Lower lobe of right lung (tissue), 2 donors: ENCODE measurements at places on chromosomes 1 and 21. TPM values are rescaled to one million over a fixed set of nuclear protein-coding genes. Genes with fewer than 3 reads are reported as not detected.

Gene TCHH
- 0.15 TPM for total RNA-seq

Gene HJV
- total RNA-seq: not detected

Gene VANGL2
- total RNA-seq: 7.5 TPM

Gene PCSK9
- 25.7 TPM for total RNA-seq

Gene ATAD3C
- total RNA-seq: 7.8 TPM

Gene RGSL1
- total RNA-seq: not detected

Gene CFAP141
- total RNA-seq: 2.8 TPM

Gene TDRD5
- 0.15 TPM for total RNA-seq

Gene C8A
- total RNA-seq: not detected

GRCh38 chr1:224402472-224403036, 32.0 kb downstream of the WDR26 start:
- no peak overlapping the region for H3K4me3 ChIP-seq
- H3K4me1 ChIP-seq: peaks cover 3% of the 10 kb centered on the region
- no peaks in the 10 kb centered on the region for H3K27me3 ChIP-seq
- no peak for DNase-seq
- H3K36me3 ChIP-seq: peaks cover 97% of the 10 kb centered on the region

DNA sequence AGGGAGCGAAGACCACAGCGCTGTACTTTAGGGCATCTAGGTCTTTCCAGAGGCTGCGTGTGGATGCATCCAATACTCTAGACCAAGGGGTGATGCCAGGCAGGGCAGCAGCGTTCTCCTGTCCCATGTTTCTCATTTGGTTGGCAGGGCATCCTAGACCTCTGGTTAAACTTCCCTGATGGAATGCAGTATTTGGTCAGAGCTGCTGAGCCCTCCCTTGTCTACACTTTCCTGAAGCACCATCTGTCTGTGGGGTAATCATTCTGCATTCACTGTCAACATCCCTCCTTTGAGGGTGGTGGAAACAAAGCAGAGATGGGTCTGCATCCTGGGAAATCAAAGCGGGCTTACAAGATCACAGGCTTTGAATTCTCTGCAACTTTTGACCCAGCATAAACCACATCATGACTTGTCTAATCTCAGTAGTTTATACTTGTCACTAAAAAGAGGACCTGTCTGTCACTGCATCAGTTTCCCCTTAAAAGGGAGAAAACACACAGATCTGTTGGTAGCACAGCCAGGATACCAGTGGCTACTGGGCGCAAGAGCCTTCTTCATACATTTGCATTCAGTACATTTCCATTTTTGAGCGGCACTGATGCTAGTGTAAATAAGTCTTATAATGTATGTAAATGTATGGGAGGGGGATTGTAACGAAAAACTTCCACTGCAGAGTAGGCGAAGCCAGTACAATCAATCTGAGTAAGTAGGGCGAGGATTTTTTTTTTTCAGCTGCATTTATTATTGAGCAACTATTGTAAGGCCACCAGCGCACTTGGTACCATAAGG, 106.3 kb downstream of the GALNT2 start:
- H3K27ac ChIP-seq: no peak overlapping the region
- peaks cover 4% of the 10 kb centered on the region for H3K36me3 ChIP-seq
- H3K4me1 ChIP-seq: peaks cover 22% of the 10 kb centered on the region
- H3K27me3 ChIP-seq: no peaks in the 10 kb centered on the region
- no peak for DNase-seq

DNA sequence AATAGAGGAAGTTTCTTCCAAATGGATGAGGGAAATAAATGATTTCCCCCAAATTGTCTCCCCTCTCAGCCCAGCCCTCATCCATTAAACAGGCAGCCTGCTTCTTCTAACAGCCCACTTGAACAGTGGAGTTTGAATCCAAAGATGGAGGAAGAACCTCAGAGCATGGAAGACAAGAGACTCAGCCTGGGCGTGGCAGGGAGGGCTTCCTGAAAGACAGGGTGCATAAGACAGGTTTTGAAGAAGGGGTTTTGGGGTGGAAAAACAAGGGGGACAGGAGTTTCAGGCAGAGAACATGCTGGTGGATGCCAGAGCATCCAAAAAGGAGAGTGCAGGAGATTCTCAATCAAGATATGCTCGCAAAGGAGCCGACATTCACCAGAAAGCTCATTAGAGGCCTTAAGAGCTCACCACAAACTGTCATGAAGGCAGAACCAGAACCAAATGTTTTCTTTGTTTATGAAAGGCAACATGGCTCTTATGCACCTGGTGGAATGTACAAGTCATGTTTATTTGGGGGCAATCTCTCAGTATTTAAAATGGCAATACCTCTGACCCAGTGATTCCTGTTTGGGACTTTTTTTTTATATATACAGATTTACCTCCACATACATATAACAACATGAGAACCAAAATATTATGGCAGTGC, 26.5 kb upstream of the TSPEAR start:
- no peak overlapping the region for H3K27ac ChIP-seq
- no peak overlapping the region for H3K4me3 ChIP-seq
- no peaks in the 10 kb centered on the region for H3K27me3 ChIP-seq
- no peaks in the 10 kb centered on the region for H3K4me1 ChIP-seq

GRCh38 chr1:41690331-41690730, 205.8 kb upstream of the EDN2 start:
- no peaks in the 10 kb centered on the region for H3K27me3 ChIP-seq
- no peak for DNase-seq
- H3K27ac ChIP-seq: no peak overlapping the region
- H3K36me3 ChIP-seq: no peaks in the 10 kb centered on the region
- H3K4me3 ChIP-seq: no peak overlapping the region

DNA sequence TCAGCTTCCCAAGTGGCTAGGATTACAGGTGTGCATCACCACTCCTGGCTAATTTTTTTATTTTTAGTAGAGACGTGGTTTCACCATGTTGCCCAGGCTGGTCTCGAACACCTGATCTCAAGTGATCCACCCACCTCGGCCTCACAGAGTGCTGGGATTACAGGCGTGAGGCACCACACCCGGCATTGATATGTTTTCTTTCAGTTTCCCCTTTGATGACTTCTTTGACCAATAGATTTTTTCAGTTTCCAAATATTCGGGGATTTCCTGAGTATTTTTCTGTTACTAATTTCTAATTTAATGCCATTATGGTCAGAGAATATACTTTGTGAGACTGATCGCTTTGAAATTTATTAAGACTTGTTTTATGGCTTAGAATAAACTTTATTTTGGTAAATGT, 406.1 kb downstream of the RYR2 start:
- no peaks in the 10 kb centered on the region for H3K27me3 ChIP-seq
- no peaks in the 10 kb centered on the region for H3K36me3 ChIP-seq
- H3K4me3 ChIP-seq: no peak overlapping the region
- H3K4me1 ChIP-seq: peaks cover 7% of the 10 kb centered on the region
- DNase-seq: no peak

DNA sequence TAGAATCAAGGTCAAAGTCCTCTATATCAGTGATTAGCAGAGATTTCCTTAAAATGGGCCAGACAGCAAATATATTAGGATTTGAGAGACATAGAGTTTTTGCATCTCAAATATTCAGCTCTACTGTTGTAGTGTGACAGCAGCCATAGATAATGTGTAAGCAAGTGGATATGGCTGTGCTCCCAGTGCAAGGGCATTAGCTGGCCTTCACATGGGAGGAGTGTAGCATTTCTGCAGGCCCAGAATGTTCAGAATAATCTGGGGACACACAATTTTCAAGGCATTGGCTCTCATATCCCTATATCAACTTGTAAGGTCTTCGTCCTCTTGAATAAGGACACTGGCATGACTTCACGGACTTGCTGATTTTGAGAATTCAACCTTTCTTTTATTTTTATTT, 402.3 kb upstream of the ADAMTS5 start:
- H3K4me1 ChIP-seq: peaks cover 11% of the 10 kb centered on the region
- no peak overlapping the region for H3K27ac ChIP-seq
- no peaks in the 10 kb centered on the region for H3K27me3 ChIP-seq
- DNase-seq: no peak

DNA sequence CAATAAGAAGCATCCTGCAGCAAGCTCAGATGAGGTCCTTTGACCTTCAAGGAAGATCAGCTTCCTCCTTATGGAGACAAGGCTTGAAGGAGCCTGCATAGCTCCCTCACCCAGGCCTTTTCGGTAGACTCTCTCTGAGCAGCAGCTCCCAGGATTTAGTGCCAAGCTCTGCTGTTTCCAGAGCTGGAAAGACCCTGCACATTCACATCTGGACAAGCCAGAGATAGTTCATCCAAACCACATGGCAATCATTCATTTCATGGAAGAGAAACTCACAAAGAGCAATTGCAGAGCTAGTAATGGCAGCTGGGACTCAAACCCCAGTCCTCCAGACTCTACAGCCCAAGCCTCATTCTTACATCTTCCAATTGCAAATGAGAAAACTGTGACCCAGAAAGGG, 76.4 kb upstream of the EDN2 start:
- H3K4me1 ChIP-seq: no peaks in the 10 kb centered on the region
- no peak for DNase-seq
- H3K27me3 ChIP-seq: no peaks in the 10 kb centered on the region
- H3K36me3 ChIP-seq: no peaks in the 10 kb centered on the region

- H3K4me3 ChIP-seq: no peak overlapping the region
- DNase-seq: no peak
Measured at GRCh38 chr1:93219443-93219842, 38.9 kb downstream of the CCDC18 start.

GRCh38 chr1:185573162-185573561, 161.0 kb upstream of the HMCN1 start:
- no peaks in the 10 kb centered on the region for H3K27me3 ChIP-seq
- H3K4me1 ChIP-seq: no peaks in the 10 kb centered on the region
- no peak for DNase-seq
- no peak overlapping the region for H3K4me3 ChIP-seq
- no peak overlapping the region for H3K27ac ChIP-seq

- no peaks in the 10 kb centered on the region for H3K36me3 ChIP-seq
- no peaks in the 10 kb centered on the region for H3K27me3 ChIP-seq
- DNase-seq: no peak
- no peak overlapping the region for H3K27ac ChIP-seq
- H3K4me3 ChIP-seq: no peak overlapping the region
- no peaks in the 10 kb centered on the region for H3K4me1 ChIP-seq
Measured at GRCh38 chr1:55571767-55572166, 356.6 kb upstream of the USP24 start.

GRCh38 chr1:247332215-247332622, 552 bp upstream of the ZNF496 start:
- peaks cover 26% of the 10 kb centered on the region for H3K36me3 ChIP-seq
- peak; percentile 74 for DNase-seq
- H3K4me3 ChIP-seq: peak overlapping the region; percentile 75
- peak overlapping the region; percentile 90 for H3K27ac ChIP-seq

DNA sequence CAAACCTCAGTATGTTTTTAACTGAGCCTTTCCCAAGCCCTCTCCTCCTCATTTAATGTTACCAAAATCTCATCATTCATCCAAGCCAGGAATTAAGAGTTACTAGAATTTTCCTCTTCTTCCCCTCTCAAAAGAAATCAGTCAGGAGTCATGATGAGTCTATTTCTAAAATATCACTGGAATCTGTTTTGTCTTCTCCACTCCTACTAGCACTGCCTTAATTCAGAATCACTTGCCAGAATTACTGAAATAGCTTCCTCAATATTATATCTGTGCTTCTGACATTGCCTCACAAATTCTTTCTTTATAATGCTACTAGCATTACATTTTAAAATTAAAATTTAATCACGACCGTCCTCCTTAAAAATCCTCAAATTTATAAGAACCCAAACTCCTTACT, 106.1 kb downstream of the PTGER3 start:
- no peak overlapping the region for H3K27ac ChIP-seq
- no peak for DNase-seq
- H3K36me3 ChIP-seq: no peaks in the 10 kb centered on the region
- no peaks in the 10 kb centered on the region for H3K4me1 ChIP-seq

GRCh38 chr1:60695716-60696171, 386.6 kb upstream of the NFIA start:
- no peaks in the 10 kb centered on the region for H3K27me3 ChIP-seq
- H3K36me3 ChIP-seq: no peaks in the 10 kb centered on the region
- H3K4me1 ChIP-seq: no peaks in the 10 kb centered on the region
- DNase-seq: no peak
- H3K4me3 ChIP-seq: no peak overlapping the region
